Sciatic nerve (tissue), 2 donors: ENCODE measurements at places on chromosomes 2 and 18. TPM values are rescaled to one million over a fixed set of nuclear protein-coding genes. Genes with fewer than 3 reads are reported as not detected.
A peak's percentile ranks its signal among the peaks of the same experiment; 100 is the strongest.

DNA sequence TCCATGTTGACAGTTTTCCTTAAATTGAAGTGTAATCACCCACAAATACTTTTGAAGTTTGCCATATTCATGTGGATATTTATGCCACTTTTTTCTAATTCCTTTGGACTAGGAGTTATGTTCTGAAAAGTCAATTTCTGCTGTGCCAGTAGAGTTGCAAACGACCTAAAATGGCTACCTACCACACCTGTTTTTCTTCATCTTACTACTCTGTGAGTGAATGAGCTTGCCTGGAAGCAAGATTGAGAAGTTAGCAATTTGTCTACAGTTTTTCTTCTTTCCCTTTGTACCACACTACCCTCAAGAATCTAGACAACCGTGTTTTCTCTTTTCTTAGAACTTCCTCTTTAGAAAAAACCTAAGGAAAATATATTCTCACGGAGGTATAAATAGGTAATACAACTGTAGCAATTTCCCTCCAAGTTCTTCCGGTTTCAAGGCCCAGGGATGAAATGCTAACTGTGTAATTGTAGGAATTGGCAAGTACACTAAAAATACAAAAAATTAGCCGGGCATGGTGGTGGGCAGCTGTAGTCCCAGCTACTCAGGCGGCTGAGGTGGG lies 7.3 kb upstream of the SLC39A10 start:
- DNase-seq: no peak

DNA sequence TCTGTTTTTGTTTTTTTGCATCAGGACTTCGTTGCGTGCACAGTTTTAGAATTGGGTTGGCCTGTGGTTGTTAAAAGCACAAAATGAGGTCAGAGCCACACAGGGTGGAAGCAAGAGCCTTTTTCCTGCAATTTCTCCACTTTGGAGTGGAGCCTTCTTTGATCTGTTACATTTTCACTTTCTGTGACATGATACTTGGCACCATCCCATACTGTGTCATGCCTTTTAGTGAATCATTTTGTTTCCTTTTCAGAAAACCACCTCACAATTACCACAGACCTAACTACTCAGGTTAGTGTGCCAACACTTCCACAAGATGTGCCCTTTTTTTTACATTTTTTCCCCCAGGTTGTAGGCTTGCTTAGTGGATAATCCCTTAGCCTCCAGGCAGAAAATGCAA lies 32.5 kb downstream of the MERTK start:
- no peak for DNase-seq

DNA sequence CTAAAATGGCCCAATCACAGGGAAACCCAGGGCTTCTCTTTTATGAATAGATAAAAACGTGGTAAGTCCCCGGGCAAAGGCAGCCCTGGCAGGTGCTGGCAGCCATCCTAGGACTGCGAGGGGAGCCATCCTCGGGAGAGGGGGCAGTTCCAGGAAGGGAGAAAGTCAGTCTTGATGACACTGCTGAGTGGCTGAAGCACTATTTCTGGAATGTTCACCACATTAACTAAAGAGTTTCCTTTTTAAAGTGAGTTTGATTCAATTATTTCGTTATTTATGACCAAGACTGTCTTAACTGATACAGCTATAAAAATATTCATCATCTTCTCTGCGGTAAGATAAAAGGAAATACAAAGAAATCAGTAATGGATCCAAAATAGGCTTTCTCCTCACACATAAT lies 20.4 kb downstream of the TTR start:
- no peak for DNase-seq

The DNAJC5G gene
- not detected for total RNA-seq

The DYSF gene
- 21.8 TPM for total RNA-seq

GRCh38 chr2:203534621-203535077 lies 452 bp downstream of the RAPH1 start:
- peak; percentile 67 for DNase-seq

The DPP4 gene
- total RNA-seq: 11.8 TPM
